Activated B cell treated with CpG ODN at 0.5 μM for 24 hours (primary cell): ENCODE measurements at places on chromosomes 2 and 18.

DNA sequence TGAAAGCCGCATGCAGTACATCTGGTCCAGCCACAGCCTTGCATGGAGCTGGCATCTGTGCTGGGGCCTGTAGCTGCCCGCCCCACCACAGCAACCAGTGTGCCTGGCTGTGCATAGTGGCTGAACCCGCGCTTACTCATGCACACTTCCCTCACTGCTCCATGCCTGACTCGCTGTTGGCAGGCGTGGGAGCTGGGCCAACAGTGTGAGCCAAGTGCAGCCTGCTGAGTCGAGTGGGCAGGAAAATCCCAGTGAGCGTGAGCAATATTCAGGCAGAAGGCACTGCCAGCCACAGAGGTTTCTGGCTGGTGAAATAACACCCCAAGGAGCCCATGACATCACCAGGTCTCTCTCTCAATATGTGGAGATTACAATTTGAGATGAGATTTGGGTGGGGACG lies 1674.1 kb upstream of the TMEFF2 start:
- no peak for DNase-seq

- no peak for DNase-seq
Observed at GRCh38 chr2:28592481-28592880, 96.6 kb downstream of the PLB1 start.

GRCh38 chr2:109204412-109204811 lies 75.4 kb downstream of the SH3RF3 start:
- no peak for DNase-seq

DNA sequence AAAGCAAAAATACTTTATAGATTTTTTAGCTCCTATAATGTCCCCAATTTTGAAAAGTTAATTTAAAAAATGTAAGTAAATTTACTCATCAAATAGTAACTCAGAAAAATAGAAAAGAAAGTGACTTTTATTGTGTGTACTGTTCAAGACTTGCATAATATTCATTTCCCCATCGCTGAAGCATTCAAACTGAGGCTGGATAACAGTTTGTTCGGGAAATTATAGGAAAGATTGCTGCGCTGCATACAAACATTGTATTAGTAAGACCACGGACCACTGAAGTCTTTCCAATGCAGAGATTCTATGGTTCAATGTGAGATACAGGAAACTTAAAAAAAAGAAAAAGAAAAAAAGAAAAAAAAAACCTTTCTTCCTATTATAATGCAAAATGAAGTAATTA lies 10.4 kb downstream of the STK17B start:
- DNase-seq: no peak

GRCh38 chr18:76499021-76499420 lies 4.0 kb upstream of the ZNF516 start:
- DNase-seq: no peak

DNA sequence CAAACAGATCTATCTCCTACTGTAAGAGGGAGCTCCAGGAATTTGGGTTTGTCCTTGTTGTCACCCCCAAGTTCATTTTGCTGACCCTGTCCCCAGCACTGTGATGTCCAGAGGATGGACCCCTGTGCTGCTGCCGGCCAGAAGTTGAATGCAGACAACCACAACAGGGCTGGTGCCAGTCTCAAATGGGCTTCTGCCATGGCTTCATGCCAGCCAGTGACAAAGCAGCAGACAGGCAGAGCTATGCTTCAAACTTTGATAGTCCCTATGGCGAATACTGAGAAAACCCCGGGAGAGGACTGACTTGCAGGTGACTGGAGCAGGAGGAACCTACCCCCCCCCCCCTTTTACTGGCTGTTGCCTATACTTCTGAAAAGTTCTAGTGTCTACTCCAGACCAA lies 3.2 kb downstream of the SMAD7 start:
- DNase-seq: no peak

- DNase-seq: no peak
Observed at GRCh38 chr2:218806346-218806978, 24.5 kb downstream of the CYP27A1 start.

GRCh38 chr2:195984923-195985726 lies 83.5 kb downstream of the DNAH7 start:
- no peak for DNase-seq

GRCh38 chr2:42999391-42999841 lies 207.0 kb upstream of the HAAO start:
- no peak for DNase-seq

DNA sequence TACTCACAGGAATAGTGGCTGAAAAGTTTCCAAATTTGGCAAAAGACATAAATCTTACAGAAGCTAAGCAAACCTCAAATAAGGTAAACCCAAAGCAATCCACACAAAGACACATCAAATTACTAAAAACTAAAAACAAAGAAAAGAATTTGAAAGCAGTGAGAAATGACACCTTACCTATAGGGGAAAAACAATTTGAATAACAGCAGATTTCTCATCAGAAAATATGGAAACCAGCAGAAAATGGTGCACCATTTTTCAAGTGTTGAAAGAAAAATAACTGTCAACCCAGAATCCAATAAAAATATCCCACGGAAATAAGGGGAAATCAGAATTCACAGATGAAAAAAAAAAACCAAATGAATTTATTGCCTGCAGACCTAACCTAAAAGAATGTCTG lies 138.6 kb downstream of the PIGN start:
- DNase-seq: no peak

- no peak for DNase-seq
Observed at GRCh38 chr2:5494212-5494611, 198.0 kb upstream of the SOX11 start.

GRCh38 chr2:111105926-111106325 lies 14.8 kb upstream of the BCL2L11 start:
- no peak for DNase-seq

- DNase-seq: no peak
Observed at GRCh38 chr2:69013142-69013839, at the start of gene ANTXR1. Gene ANTXR1, plus strand, starts transcription at chr2:69013179. Its CDS starts 321 bp downstream, at chr2:69013500.

DNA sequence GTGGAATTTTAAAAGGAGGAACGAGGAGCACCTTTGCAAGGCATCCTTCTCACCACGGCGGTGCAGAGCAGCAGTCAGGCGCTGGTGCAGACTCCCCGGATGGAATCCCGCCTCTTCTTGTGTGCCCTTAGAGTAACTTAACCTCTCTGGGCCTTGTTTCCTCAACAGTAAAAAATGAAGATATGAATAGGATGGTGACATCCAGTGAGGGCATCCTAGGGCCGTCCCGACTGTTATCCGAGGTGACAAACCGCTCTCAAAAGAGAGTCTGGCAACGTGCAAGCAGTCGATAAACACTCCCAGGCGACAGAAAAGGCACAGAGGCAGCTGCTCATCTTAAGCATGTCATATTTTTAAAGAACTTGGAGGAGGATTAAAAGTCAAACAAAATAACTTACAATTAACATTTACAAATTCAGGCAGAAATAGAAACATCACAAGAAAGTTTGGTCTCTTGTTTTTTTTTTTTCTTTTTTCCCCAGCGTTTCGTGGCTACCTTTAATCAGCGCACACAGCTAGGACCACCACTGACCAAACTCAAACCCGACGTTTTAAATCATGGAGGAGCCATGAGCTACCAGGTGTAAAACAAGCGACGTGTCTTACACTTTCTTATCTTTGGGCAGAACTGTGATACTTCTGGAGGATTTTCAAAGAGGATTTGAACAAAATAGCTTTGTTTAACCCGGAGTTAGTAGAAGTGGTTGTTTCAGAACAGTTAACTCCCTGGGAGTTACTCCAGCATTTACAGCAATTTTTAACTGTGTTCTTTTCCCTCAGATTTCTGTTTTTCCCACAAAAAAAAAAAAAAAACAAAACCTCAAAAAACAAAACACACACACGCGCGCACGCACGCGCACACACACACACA lies 2.1 kb downstream of the MBP start:
- DNase-seq: no peak

DNA sequence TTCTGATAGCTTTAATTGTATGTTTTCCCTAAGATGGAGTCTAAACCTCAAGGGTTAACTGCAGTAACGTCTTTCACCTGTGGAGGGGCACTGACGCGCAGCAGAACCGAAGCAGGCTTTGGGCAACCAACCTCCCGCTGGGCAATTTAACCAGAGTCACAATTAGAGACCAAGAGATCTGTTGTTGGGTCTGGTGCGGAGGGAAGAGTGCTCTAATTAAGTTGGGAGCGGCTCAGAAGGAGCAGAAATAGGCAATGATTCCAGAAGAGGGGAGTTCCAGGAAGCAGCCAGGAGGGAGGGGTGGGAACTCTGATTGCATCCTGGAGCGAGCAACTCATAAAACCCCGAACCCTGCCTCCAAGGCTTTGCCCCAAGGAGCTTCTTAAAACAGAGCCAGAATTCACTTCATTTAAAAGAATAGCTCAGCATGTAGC lies 245.8 kb downstream of the PAX3 start:
- no peak for DNase-seq

- peak; percentile 56 for DNase-seq
Observed at GRCh38 chr18:23133860-23134779, 1.2 kb upstream of the CABLES1 start.

- DNase-seq: no peak
Observed at GRCh38 chr18:24809173-24809950, 348.9 kb downstream of the HRH4 start.

- DNase-seq: no peak
Observed at GRCh38 chr2:238654479-238655197, 193.2 kb upstream of the TWIST2 start.

- no peak for DNase-seq
Observed at GRCh38 chr18:27967913-27968824, 208.8 kb downstream of the CDH2 start.

GRCh38 chr18:33022370-33022769 lies 249.5 kb upstream of the KLHL14 start:
- DNase-seq: no peak

- no peak for DNase-seq
Observed at GRCh38 chr18:26741048-26741447, 124.5 kb downstream of the AQP4 start.

DNA sequence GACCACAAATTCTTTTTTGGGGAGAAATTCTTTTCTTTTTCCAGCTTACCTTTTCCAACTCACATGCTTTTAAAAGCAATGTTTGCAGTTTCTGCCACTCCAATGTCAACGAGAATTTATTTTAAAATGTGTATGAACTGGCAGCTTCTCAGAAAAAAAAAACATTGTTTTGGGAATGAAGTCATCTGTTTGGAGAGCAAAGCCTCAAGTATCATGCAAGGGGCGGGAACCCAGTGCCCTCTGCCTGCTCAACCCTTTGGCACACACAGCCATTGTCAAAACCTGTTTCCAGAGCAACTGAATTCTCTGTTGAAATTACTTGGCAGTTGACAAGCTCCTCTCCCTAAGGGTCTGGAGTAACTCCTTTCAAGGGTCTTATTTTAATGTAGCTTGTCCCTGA lies 128.5 kb downstream of the QPCT start:
- no peak for DNase-seq
